ENCODE measurements at places on chromosomes 7 and 10. TPM values are rescaled to one million over a fixed set of nuclear protein-coding genes. Genes with fewer than 3 reads are reported as not detected.

The OIT3 gene
- total RNA-seq, result 0.18 TPM

The SDK1 gene
- 6.5 TPM for total RNA-seq

The TRPV5 gene
- total RNA-seq, result not detected

The ASAH2B gene
- 2.3 TPM for total RNA-seq

The SPDYE2B gene
- total RNA-seq, result not detected

The OR6B1 gene
- total RNA-seq, result not detected

The CNPY1 gene
- total RNA-seq, result not detected

The CD36 gene
- 24.7 TPM for total RNA-seq

All from smooth muscle cell of bladder (primary cell).